ENCODE measurements at places on chromosomes 11 and 22. TPM values are rescaled to one million over a fixed set of nuclear protein-coding genes. Genes with fewer than 3 reads are reported as not detected.

Gene MRGPRX4
- not detected for total RNA-seq

Gene LUZP2
- total RNA-seq: 42.0 TPM

Gene ARSA
- total RNA-seq: 4.5 TPM

Gene PATE2
- 0.82 TPM for total RNA-seq

DNA sequence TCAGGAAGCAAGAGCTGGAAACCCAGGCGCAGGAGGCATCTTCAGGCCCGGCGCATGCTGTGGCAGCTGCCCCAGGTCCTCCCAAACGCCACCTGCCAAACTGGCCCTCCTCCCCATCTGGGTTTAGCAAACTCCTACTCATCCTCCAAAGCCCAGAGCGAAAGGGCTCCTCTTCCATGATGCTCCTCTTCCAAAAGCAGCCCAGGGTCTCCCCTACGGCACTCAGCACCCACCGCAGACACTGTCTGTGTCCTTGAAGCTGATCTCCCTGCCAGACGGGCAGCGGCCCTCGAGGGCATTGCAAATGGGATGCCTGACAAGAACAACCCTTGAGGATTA lies 25.9 kb downstream of the CDKN1C start:
- DNase-seq: no peak

DNA sequence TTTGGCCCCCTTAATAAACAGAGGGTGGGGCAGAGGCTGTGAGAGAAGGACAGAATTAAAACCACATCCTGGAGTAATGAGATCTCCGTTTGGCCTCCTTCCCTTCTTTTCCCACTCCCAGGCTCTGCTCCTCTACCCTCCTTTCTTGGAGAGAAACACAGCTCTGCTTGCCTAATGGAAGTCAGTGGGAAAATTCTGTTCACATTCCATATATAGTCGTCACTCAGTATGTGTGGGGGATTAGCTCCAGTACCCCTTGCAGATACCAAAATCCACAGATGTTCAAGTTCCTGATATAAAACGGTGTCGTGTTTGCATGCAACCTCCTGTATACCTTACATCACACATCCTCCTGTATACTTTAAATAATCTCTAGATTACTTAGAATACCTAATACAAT lies 37.6 kb upstream of the THY1 start:
- no peak for DNase-seq

GRCh38 chr11:64876835-64877341 lies 1.5 kb downstream of the EHD1 start:
- DNase-seq: no peak

GRCh38 chr11:119807841-119808240 lies 78.8 kb upstream of the NECTIN1 start:
- DNase-seq: no peak

DNA sequence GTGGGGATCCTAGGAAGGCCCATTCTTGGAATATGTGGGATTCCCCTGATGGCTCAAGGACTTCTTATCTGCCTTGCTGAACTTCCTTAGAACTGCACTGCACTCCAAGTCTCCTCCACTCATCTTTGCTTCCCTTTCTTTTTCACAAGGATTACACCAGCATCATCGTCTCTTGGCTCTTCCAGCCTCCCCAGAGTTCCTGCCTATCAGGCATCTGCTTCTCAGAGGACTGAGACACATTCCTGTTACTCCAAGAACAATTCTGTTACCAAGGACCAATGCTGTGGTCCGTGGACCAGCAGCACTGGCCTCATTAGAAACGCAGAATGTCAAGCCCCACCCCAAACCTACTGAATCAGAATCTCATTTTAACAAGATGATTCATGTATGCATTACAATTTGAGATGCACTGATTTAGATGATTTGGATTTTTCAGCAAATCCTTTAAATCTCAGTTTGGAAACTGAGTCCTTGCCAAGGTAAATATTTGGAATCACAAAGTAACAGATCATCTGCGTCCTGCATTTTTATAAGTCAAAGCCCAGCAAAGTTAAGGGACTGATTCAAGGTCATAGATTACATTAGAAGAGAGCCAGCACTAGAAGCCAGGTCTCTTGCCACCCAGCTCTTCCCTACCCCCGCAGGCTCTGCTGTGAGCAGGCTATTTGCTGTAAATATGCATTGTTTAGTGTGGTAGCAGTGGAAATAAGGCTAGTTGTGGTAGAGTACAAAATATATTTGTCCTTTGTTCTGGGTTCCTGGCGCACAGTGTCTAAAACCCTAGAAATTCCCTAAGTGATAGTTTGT lies 110.9 kb downstream of the SWAP70 start:
- DNase-seq: no peak

GRCh38 chr11:65776710-65777141 lies 4.0 kb downstream of the AP5B1 start:
- DNase-seq: no peak

DNA sequence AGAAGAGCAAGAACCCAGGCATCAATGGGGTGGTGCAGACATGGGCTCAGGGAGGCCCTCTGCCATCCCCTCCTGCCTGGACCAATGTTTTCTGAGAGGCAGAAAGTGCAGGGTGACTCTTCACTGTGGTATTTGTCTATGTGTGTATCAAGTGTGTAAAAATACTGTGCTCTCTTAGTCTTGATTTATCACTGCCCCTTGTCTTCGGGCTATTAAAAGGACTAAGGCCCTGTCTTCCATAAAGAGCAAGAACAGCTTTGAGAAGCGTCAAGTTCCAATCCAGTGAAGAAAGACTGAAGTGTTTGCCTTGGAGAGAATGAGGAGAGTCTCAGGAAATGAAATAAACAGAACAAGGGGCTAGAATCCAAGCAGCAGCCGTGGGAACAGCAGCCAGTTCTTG lies 14.4 kb downstream of the PRSS23 start:
- no peak for DNase-seq

DNA sequence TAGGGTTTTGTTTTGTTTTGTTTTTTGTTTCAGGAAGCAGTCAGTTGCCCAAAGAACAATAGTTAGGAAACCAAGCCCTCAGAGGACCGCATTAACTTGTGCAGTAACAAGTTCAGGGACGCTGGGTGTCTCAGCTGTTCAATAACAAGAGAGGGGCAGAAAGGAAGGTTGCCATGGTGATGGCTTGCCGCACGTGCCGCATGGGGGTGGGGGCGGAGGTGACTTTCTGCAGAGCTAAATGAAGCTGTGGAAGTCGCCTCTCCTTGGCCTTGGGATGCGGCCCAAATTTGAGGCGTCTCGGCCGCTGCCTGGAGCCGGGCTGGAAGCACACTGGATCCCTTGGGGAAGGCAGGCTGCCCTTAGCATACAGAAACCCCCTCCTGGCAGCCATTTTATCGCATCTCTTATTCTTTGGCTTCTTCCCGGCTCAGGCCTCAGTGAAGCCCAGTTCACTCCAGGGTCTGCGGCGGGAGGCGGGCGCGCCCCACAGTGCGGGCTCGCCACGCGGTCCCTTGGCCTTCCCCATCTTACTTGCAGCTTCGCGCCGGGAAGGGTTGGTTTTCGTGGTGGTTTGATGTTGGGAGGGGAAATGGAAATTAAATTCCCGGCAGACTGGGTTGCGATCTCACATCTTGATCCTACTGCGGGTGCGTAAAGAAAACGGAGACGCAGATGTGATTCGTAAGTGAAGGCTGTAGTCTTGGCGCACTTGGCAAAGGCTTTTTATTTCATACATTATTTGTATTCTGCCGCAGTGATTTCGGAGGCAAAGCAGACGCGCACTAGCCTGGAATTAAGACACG lies 94.3 kb downstream of the SLC17A6 start:
- DNase-seq: no peak

- DNase-seq: no peak
Observed at GRCh38 chr11:79113054-79113690, 327.7 kb downstream of the TENM4 start.

- DNase-seq: no peak
Observed at GRCh38 chr11:57485217-57485990, 25.1 kb downstream of the RTN4RL2 start.
